ENCODE measurements at places on chromosomes 4 and X. TPM values are rescaled to one million over a fixed set of nuclear protein-coding genes. Genes with fewer than 3 reads are reported as not detected.

Gene EDA2R
- 0.25 TPM for total RNA-seq

Gene LNX1
- not detected for total RNA-seq

Gene SLC10A4
- total RNA-seq: 0.40 TPM

Gene FAM9C
- total RNA-seq: not detected

DNA sequence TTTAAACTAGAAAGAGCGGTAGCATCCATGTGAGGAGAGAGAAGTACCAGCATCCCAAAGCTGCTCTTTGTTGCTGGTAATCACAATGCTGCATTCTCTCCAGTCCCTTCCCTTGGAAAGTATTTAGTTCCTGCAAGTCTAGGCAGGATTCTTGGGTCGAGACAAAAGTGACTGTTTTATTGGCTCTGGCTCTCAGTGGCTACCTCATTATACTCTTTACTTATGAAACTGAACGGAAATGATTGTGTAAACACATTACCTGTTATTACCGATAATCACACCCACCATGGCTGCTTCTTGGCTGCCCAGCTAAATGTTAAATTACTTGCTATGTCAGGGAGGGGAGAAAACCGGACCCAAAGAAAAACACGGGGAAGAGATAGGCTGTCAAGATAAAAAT, 26.2 kb downstream of the ATXN3L start:
- H3K36me3 ChIP-seq: no peaks in the 10 kb centered on the region
- H3K27ac ChIP-seq: no peak overlapping the region
- no peak for DNase-seq

DNA sequence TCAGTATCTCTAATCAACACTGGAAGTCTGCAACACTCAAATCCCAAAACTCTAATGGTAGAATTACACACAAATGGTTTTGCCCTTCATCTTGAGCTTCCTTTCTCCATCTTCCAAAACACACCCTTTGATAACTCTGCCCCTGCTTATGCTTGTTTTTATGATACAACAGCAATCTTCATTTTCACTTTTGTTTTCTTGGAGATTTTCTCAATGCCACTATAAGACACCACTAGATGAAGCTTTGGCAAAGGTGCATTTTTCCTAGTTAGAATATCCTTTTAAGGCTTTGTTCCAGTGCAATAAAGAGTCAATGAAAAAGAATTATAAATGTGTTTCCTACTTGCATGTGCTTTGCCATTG, 472.4 kb upstream of the NWD2 start:
- no peak for DNase-seq
- H3K4me1 ChIP-seq: no peaks in the 10 kb centered on the region
- no peak overlapping the region for H3K27ac ChIP-seq
- no peaks in the 10 kb centered on the region for H3K27me3 ChIP-seq
- no peaks in the 10 kb centered on the region for H3K36me3 ChIP-seq
- no peak overlapping the region for H3K4me3 ChIP-seq

DNA sequence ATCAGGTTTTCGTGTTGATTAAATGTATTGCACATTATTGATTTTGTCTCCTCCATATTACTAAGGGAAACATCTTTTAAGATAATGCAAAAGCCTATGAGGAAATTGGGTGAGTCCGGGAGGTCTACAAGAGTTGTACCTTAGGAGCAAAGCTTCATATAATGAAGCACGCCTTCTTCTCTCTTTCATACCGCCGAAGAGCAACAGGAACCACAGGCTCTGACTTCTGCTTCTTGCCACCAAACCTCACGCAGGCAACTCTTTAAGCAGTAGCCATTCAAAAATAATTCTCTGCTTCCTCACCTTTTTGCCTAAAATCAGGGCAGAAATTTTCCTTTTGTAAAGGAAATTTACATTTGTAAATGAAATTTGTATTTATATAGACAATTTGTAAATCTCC, 139.6 kb downstream of the SPRY1 start:
- H3K4me1 ChIP-seq: no peaks in the 10 kb centered on the region
- H3K36me3 ChIP-seq: no peaks in the 10 kb centered on the region
- no peak overlapping the region for H3K4me3 ChIP-seq
- DNase-seq: no peak
- no peak overlapping the region for H3K27ac ChIP-seq

GRCh38 chr4:110268790-110269189, 70.4 kb upstream of the ELOVL6 start:
- no peak overlapping the region for H3K4me3 ChIP-seq
- H3K27ac ChIP-seq: no peak overlapping the region
- H3K27me3 ChIP-seq: no peaks in the 10 kb centered on the region
- H3K36me3 ChIP-seq: no peaks in the 10 kb centered on the region
- no peak for DNase-seq

DNA sequence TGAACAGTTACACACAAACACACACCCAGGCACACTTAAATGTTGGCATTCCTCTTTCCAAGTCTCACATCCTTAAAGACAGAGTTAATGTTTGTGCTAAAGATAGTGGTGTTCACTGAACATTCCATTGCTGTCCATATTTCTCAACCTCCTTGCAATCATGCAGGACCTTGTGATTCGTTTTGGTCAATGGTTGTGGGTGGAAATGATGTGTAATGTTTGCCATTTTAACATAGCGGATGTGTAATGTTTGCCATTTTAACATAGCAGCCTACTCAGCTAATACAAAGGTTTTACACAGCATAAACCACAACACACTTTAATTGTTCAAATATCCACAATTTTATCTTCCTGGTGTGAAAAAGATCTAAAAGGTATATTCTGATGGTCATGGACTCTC, 93.9 kb downstream of the CEP44 start:
- H3K4me3 ChIP-seq: no peak overlapping the region
- no peaks in the 10 kb centered on the region for H3K27me3 ChIP-seq
- H3K36me3 ChIP-seq: no peaks in the 10 kb centered on the region
- H3K4me1 ChIP-seq: no peaks in the 10 kb centered on the region

- no peaks in the 10 kb centered on the region for H3K36me3 ChIP-seq
- no peak overlapping the region for H3K4me3 ChIP-seq
- no peak for DNase-seq
- H3K27ac ChIP-seq: no peak overlapping the region
- H3K4me1 ChIP-seq: no peaks in the 10 kb centered on the region
Measured at GRCh38 chr4:142776026-142776425, 70.1 kb downstream of the INPP4B start.
